ENCODE measurements at places on chromosomes 7 and 10.

DNA sequence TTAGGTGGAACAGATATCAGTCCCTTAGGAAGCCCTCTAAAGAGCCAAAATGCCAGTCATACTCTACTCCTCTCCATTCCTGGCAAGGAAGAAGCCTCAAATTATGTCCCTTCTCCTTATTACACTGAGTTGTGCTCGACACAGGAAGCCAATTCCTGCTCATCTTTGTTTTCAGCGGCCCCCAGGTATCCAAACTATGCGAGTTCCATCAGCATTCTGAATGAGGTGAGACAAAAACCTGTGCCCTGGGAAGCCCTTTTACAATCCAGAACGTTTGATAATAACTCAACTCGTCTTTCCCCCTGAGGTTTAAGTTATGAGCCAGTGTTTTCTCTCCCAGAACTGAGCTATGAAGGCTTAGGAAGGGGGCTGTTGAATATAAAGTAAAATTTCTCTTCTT, 580.5 kb downstream of the NXPH1 start:
- peak; percentile 32 for DNase-seq

DNA sequence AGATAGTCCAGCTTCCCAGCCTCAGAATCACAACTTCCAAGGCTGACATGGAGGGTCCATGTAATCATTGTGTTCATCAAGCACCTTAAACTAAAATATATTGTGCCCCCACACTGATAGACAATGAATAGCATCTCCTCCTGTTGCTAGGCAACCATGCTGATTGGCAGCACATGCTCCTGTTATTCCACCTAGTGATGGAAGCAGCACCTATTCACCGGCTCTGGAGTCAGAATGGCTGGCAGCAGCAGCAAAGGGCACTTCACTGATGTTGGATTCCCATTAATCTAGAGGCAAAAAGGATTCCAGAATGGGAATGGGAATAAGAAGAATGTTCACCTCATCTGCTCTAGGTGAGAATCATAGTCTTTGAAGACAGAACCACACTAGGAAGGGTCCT, 55.0 kb downstream of the RELN start:
- DNase-seq = no peak

DNA sequence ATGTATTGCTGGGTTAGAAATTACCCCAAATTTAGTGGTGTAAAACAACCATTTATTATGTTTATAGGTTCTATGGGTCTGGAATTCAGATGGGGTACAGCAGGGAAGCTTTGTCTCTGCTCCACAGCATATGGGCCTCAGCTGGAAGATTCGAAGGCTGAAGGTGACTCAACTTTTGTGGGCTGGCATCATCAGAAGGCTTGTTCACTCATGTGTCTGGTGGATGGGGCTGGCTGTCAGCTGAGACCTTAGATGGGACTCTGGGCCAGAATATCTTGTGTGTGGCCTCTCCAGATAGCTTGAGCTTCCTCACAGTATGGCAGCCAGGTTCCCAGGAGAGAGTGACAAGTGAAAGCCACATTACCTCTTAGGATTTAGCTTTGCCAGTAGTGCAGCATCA, 45.9 kb downstream of the ZNF503 start:
- DNase-seq = no peak

- no peak for DNase-seq
These were observed 271.8 kb upstream of the CACNA2D1 start for GRCh38 chr7:82715344-82715743.

DNA sequence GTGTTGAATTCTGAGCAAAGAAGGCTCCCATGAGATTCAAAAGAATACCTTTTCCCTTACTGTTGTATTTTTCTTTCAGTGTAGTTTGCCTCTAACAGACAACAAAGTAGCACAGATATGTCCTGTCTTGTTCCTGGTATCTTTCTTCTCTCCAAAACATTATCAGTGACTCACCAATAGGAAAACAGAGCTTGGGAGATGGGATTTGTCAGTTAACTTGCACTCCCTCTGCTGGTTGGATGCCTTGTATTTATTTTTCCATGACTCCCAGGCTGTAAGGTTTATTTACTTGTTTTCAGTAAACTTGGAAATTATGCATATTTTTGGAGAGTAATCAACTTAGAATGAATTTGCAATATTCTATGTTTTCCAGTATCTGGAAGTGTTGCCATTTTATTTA, 129.7 kb downstream of the SAMD9 start:
- DNase-seq = no peak

- no peak for DNase-seq
These were observed 24.7 kb upstream of the AMZ1 start for GRCh38 chr7:2663121-2663886.

DNA sequence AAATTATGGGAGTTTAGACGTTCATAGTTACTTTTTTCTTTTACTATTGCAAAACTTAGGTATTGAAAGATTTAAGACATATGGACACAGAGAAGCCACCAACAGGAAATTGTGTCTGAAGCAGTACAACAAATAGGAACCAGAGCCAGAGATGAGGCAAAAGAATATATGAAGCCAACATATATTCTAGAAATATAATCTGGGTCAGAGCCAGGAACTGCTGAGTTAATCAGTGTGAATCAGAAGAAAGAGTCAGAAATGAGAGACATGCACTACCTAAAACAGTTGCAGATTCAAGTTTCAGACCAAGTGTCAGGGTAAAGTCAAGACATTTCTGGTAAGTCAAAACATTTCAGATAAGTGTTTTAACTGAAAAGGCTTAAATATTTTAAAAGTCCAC, 67.7 kb downstream of the DGKB start:
- no peak for DNase-seq

GRCh38 chr10:76675951-76676587, 961.5 kb downstream of the KCNMA1 start:
- DNase-seq = no peak

- DNase-seq = peak; percentile 71
These were observed 588 bp downstream of the GLI3 start for GRCh38 chr7:42236266-42236975.

GRCh38 chr10:105159268-105159667, 518.2 kb downstream of the SORCS3 start:
- no peak for DNase-seq

DNA sequence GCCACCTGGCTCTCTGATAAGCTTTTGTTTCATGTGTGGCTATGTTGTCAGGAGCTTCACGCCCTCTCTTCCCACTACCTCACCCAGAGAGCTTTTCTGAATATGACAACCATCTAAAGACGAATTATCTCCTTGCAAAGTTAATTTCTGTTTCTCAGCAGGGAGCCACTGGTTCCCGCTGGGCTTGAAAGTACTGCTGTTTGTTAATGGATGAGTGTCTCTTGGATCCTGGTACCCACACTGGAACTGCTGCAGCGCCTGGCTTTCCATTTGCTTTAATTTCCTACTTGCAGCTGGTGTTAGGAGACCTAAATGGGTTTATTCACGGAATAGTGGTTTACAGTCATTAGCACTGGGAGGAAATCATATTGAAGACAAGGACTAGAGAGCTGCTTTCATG, 267.9 kb upstream of the LRGUK start:
- DNase-seq = no peak

DNA sequence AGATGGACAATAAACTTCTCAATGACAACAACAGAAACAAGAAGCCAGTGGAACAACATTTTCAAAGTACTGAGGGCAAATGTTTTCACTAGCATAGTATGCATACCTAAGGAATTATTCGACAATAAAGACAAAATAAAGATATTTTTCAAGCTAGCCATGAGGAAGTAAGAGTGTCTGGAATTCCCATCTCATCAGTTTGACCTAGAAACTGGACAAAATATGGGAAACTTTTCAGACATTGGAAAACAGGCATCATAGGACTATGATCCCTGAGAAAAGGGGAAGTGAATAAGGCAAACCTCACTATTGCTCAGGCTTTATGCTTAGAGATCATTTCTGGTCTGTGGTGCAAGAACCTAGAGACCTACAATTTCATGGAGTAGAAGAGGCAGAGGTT, 86.3 kb downstream of the OAT start:
- DNase-seq = no peak

DNA sequence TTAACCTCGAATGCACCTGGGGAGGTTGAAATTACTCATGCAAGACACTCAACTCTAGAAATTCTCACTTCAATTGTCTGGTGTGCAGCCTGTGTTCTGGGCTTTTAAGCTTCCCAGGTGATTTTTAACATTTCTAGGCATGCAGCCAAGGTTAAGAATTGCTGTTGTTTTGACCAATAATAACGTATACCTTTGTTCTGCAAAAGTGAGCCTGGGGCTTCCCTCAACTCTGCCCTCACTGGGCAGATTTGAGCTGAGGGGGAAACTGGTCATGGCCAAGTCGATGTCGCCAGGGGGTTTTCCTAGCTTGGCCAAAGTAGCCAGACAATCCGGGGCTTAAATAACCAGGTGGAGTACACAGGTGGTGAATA, 568 bp downstream of the PRSS2 start:
- DNase-seq = no peak

DNA sequence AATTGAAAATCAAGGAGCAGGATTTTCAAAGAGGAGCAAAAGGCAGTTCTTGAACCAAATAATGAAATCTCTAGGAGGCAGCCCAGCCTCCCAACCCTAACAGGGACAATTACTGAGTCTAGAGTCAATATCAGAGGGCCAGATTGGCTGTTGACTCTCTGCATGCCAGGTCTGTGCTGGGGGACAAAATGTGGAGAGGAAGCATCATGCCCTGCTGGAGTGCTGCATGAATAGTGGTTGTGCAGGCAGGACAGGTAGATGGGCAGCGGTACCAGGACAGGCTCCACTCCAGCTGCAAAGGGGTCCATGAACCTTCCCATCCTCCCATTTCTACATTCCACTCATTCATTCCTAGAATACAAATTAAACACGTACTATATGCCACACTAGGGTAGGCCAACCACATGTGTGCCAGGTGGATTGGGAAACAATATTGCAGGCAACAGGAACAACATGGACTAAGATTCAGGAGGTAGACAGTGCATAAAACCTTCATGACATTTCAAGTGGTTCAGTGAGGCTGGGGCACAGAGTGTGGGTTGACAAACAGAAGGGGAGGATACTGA, 30.4 kb upstream of the MAT1A start:
- DNase-seq = no peak

GRCh38 chr7:88279323-88279722, 27.4 kb downstream of the STEAP4 start:
- no peak for DNase-seq

- DNase-seq = no peak
These were observed 321.3 kb downstream of the AUTS2 start for GRCh38 chr7:69919426-69920111.

DNA sequence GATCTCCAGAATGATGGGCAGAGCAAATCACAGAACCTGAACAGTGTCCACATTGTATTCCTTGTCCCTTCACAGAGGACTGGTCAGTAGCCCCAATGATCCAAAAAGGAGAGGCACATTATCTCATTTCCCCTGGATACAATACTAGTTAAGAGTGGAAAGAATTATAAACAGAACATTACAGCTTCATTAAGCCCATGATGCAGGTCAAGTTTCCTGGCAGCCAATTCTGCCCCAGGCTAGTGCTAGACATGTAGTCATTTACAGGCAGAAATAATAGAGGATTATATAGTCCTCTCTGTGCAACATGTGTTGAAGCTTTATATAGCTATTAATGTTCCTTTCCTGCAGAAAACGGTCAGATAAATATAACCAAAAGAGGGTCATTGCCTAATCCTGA, 124.3 kb upstream of the WNT16 start:
- no peak for DNase-seq

DNA sequence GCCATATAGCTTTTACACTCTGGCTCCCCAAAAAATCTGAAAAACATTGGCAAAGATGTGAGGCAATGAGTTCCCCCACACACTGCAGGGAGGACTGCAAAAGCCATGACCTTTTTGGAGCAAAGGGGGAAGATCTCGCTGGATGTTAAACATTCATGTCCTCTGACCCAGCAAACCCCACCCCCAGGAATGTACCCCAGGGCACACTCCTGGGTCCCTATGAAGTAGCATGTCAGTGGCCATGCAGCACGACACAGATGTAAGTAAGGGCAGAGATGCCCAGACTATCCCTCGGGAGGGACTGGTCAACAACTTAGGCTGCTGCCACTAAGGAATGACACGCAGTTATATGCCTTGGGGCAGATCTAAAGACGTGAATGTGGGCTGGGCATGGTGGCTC, 100.6 kb downstream of the DLG5 start:
- DNase-seq = no peak

GRCh38 chr10:123821136-123821535, 70.5 kb downstream of the CPXM2 start:
- DNase-seq = no peak

GRCh38 chr7:114008696-114009095, 89.9 kb upstream of the PPP1R3A start:
- DNase-seq = no peak

GRCh38 chr10:37754538-37755323, 102.7 kb downstream of the ZNF248 start:
- DNase-seq = peak; percentile 15

- DNase-seq = no peak
These were observed 147.0 kb upstream of the SLC13A1 start for GRCh38 chr7:123346766-123347165.

DNA sequence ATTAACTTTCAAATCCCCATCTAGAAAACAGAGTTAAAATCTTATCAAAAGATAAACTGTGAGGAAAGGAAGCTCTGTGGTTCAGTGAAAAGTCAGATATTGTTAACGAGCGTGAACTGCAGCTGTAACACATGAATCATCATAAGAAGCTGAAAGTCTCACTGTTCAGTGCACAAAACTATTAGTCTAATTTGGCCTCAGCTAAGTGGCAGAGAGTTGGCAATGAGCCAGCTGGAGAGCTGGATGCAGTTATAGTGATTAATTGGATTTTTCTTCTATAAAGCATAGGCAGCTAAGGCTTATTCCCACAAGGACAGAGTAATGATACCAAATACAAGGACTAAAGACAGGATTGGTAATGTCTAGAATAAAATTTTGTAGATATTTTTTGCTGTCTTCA, 101.1 kb upstream of the ABCB5 start:
- no peak for DNase-seq

GRCh38 chr7:36407636-36408550, 18.2 kb downstream of the ANLN start:
- no peak for DNase-seq

DNA sequence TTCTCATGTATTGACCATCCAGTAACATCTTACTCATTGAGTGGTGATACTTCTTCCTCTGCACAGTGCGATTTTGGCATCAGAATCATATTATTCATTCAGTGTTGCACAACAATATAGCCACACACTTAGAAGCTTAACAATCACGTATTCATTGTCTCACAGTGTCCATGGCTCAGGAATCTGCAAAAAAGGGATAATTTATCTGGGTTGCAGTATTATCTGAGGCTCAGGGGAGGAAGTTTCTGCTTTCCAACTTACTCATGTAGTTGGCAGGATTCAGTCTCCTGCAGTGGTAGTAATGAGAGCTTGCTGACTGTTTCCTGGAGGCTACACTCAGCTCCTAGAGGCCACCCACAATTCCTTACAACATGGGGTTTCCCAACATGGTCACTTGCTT, 803.6 kb downstream of the SORCS1 start:
- DNase-seq = no peak

GRCh38 chr10:86823565-86823964, 67.1 kb downstream of the BMPR1A start:
- no peak for DNase-seq

DNA sequence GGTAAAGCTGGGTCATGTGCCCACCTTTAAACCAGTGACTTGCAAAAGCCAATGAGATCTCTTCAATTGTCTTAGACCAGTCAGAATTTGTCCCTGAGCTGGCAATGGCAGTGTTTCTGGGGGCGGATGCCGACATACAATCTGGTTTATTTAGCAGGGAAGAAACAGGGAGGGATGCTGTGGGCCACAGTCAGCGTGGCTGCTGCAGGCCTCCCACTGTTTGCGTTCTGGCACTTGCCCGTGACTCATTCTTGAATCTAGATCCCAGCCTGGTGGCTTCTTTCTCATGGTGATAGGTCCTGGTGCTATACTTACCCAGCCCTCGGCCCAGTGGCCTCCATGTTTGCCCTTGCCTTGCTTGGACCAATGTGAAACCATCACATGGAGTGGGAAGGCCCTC, 3.1 kb upstream of the CPA1 start:
- no peak for DNase-seq
